ENCODE measurements at places on chromosomes 12 and 14. TPM values are rescaled to one million over a fixed set of nuclear protein-coding genes. Genes with fewer than 3 reads are reported as not detected.

The GPRC5D gene
- total RNA-seq: not detected

The UTP20 gene
- total RNA-seq: 13.6 TPM

The OTUB2 gene
- 3.0 TPM for total RNA-seq

The RHEBL1 gene
- 2.3 TPM for total RNA-seq

The GPR84 gene
- 0.97 TPM for total RNA-seq

The WSCD2 gene
- 6.7 TPM for total RNA-seq

The CD163 gene
- total RNA-seq: 65.0 TPM

The CIROP gene
- not detected for total RNA-seq

The SYNDIG1L gene
- total RNA-seq: 0.34 TPM

The PRH2 gene
- total RNA-seq: 1.8 TPM

The CDCA4 gene
- total RNA-seq: 12.3 TPM

The CMKLR1 gene
- 3.3 TPM for total RNA-seq

The RFLNA gene
- total RNA-seq: 13.7 TPM

The HPD gene
- total RNA-seq: 0.41 TPM

The E2F7 gene
- 3.5 TPM for total RNA-seq

The PRR4 gene
- total RNA-seq: 66.9 TPM

The SERPINA12 gene
- 1.1 TPM for total RNA-seq

The RTL1 gene
- total RNA-seq: 0.80 TPM

The GALNT16 gene
- 2.0 TPM for total RNA-seq

The SPTSSA gene
- total RNA-seq: 21.9 TPM

The IFNG gene
- not detected for total RNA-seq

The WNT5B gene
- 65.4 TPM for total RNA-seq

The REP15 gene
- 0.18 TPM for total RNA-seq

The IGF1 gene
- total RNA-seq: 6.9 TPM

The CMAS gene
- total RNA-seq: 45.4 TPM

The DBX2 gene
- 2.7 TPM for total RNA-seq

The LRRC43 gene
- 1.2 TPM for total RNA-seq

The PIANP gene
- 3.1 TPM for total RNA-seq

The LRRIQ1 gene
- 12.8 TPM for total RNA-seq

The APOLD1 gene
- 10.7 TPM for total RNA-seq

The LIN7A gene
- total RNA-seq: 2.2 TPM

The RAN gene
- 220 TPM for total RNA-seq

The ZFHX2 gene
- total RNA-seq: 2.5 TPM

The HRK gene
- total RNA-seq: 4.9 TPM

The CCDC38 gene
- total RNA-seq: 0.34 TPM

The AQP6 gene
- not detected for total RNA-seq

The FICD gene
- total RNA-seq: 8.2 TPM

The GSG1 gene
- 21.2 TPM for total RNA-seq

The CACNA1C gene
- 8.1 TPM for total RNA-seq

The WNT1 gene
- total RNA-seq: not detected

The INHBC gene
- total RNA-seq: 0.46 TPM

The FANCM gene
- 11.9 TPM for total RNA-seq

Data from prostate gland (tissue), 2 donors.